ENCODE measurements at places on chromosomes 7 and 10. TPM values are rescaled to one million over a fixed set of nuclear protein-coding genes. Genes with fewer than 3 reads are reported as not detected.

DNA sequence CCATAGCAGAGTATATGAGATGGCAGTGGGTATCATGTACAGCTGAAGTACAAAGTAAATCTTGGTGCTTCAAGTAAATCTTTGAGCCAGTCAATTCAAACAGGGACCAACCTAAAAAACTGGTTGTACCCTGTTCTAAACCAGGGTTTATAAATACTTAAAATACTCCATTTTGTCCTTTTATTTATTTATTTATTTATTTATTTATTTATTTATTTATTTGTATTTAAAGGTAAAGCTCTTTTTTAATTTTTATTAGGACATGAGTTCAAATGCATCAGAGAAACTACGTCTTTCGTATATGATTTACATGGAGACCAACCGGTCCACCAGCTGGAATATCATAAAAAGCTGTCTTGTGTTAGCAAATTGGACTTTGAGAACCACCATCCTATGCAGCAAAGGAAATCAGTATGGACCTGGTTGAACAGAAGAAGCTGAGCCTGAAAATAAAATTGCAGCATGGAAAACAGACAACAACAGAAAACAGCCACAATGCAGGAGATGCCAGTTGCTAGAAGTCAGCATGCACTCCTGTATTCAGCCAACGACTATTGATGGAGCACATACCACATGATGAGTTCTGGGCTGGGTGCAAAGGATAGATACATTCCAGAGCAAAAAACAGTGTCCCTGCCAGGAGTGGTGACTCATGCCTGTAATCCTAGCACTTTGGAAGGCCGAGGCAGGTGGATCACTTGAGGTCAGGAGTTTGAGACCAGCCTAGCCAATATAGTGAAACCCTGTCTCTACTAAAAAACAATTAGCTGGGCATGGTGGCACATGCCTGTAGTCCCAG lies 60.0 kb downstream of the PLXNA4 start:
- peaks cover 19% of the 10 kb centered on the region for H3K4me1 ChIP-seq
- no peak overlapping the region for H3K27ac ChIP-seq
- no peaks in the 10 kb centered on the region for H3K36me3 ChIP-seq
- DNase-seq = no peak
- no peak overlapping the region for H3K4me3 ChIP-seq

DNA sequence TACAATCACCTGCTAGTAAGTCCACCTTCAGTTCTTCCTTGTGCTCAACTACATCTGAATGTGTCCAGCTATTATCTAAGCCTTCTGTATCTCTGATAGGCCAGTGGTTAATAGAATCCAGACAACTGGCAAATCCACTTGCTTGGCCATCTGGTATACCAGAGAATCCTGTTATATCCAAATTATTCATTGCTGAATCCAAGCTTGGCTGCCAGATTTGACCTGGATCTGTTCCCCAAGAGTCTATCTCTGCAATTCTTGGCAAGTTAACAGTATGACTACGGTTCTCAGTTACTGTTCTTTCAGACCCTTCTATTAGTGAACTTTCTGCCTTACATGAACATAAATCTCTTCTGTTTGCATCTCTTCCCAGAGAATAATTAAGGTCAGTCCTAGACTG lies 154.6 kb upstream of the TARP start:
- H3K4me1 ChIP-seq = peaks cover 8% of the 10 kb centered on the region
- H3K36me3 ChIP-seq = no peaks in the 10 kb centered on the region
- H3K27ac ChIP-seq = no peak overlapping the region
- no peak overlapping the region for H3K4me3 ChIP-seq
- H3K27me3 ChIP-seq = no peaks in the 10 kb centered on the region

DPCD gene
- total RNA-seq = 0.83 TPM

DNA sequence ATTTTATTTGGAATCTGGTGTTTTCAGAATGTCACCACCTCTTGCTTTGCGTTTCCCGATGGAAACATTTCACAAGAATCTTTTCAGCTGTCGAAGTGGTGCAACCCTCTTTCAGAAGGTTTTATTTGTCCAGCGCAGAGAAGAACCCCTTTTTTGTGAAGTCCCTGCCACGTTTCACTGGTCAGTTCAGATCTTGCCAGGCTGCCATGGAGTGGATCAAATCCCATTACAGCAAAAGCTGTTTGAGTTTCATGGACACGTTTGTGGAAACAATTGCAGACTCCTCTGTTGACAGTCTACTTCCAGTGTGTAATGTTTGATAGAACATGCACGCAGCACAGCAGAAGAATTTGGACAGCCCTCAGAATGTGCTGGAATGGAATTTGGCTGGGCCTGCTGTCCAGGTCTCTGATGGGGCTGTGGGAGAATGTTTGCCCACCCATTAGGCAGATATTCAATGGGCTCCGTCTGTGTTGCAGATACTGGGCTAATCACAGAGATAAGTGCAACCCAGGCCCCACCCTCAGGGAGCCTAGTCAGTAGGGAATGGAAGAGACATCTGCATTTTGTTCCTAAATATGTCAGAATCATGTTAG lies 143.2 kb downstream of the GRK5 start:
- no peaks in the 10 kb centered on the region for H3K36me3 ChIP-seq
- DNase-seq = no peak
- H3K27me3 ChIP-seq = no peaks in the 10 kb centered on the region
- no peaks in the 10 kb centered on the region for H3K4me1 ChIP-seq

DNA sequence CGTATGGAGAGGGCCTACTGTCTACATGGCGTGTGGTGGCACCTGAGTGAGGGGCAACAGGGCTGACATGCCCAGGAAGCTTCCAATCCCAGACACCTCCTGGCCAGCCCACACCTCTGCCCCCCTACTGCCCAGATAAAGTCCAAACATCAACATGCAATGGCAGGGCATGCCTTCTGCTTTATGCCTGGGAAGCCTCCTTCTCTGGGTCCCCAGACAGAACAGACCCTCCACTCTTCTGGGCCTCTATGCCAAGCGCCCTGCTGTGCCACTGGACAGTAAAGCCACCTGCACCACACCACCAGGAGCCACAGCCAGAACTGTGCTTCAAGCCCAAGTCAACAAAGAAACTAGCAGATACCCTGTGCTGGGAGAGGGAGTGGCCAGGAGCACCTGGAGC lies 12.5 kb downstream of the TMEM72 start:
- no peaks in the 10 kb centered on the region for H3K36me3 ChIP-seq
- H3K4me3 ChIP-seq = no peak overlapping the region
- no peaks in the 10 kb centered on the region for H3K4me1 ChIP-seq

PLAC9 gene
- not detected for total RNA-seq

DNA sequence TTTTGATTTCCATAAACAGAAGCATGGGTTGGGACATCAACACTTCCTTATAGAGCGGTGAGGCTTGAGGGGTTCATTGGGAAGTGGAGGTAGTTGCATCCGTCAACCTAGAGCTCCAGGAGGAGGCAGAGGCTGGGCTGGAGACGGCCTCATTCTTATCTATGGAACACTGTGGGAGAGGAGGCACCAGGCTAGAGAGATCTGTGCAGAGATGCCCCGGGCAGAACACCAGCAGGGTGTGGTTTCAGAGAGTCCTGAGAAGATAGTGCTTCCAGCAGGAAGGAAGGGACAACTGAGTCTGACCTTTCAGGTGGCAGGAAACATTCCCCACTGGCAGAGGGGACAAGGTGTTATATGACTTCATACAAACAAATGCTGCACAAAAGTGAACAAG lies 56.7 kb downstream of the TCERG1L start:
- no peak overlapping the region for H3K27ac ChIP-seq
- DNase-seq = no peak
- no peaks in the 10 kb centered on the region for H3K36me3 ChIP-seq
- H3K27me3 ChIP-seq = no peaks in the 10 kb centered on the region
- H3K4me1 ChIP-seq = no peaks in the 10 kb centered on the region
- no peak overlapping the region for H3K4me3 ChIP-seq

- no peaks in the 10 kb centered on the region for H3K36me3 ChIP-seq
- no peaks in the 10 kb centered on the region for H3K4me1 ChIP-seq
- no peak overlapping the region for H3K4me3 ChIP-seq
- DNase-seq = no peak
Measured at GRCh38 chr10:69996611-69997010, 56.0 kb upstream of the MACROH2A2 start.

GRCh38 chr7:51046103-51046466 lies 263.4 kb upstream of the GRB10 start:
- no peaks in the 10 kb centered on the region for H3K4me1 ChIP-seq
- no peak overlapping the region for H3K4me3 ChIP-seq
- H3K27ac ChIP-seq = no peak overlapping the region
- no peaks in the 10 kb centered on the region for H3K36me3 ChIP-seq
- no peaks in the 10 kb centered on the region for H3K27me3 ChIP-seq

DNA sequence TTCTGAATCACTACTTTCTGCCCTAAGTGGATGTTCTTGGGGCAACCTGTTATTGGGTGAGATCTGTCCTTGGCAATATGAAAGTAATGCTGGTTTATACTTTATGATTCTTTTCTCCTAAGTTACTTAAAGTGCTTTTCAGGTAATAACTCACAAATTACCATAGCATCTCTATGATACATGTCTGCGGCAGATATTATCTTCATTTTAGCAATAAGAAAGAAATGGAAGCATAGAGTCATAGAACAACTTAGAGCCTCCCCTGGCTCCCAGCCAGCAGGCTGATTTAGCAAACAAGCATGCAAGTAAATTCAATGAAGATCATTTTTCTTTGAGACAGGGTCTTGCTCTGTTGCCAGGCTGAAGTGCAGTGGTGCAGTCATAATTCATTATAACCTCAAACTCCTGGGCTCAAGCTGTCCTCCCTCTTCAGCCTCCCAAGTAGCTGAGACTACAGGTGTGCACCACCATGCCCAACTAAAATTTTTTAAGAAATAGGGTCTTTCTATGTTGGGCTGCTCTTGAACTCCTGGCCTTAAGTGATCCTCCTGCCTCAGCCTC lies 38.1 kb upstream of the GRM8 start:
- no peaks in the 10 kb centered on the region for H3K4me1 ChIP-seq
- no peak overlapping the region for H3K27ac ChIP-seq
- no peak for DNase-seq
- H3K4me3 ChIP-seq = no peak overlapping the region

DNA sequence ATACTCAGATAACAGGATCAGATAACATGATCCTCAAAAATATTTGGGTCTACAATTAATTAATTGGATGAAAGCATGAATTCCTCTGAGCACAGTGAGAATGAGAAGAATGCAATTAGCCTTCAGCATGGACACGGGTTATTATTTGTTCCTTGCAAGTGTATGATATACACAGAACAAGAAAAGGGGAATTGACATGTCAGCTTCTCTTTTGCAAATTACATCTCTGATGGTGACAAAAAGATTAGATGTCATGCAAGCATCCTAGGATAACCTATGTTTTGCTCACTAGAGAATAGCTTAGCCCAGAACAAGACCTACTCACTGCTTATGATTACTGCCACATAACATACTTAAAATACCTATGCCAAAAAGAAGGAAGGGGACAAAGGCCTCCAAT lies 120.3 kb downstream of the ABLIM1 start:
- H3K4me3 ChIP-seq = no peak overlapping the region
- no peaks in the 10 kb centered on the region for H3K36me3 ChIP-seq
- H3K27ac ChIP-seq = no peak overlapping the region
- DNase-seq = no peak
- no peaks in the 10 kb centered on the region for H3K27me3 ChIP-seq

RNF148 gene
- total RNA-seq = not detected

Measured in natural killer cell (primary cell).